H9 (cell line): ENCODE measurements at places on chromosomes 3 and 15. TPM values are rescaled to one million over a fixed set of nuclear protein-coding genes. Genes with fewer than 3 reads are reported as not detected.

GRCh38 chr3:192834428-192834827 is 83.2 kb downstream of the MB21D2 start:
- no peak overlapping the region for H3K4me3 ChIP-seq
- DNase-seq: no peak
- H3K36me3 ChIP-seq: peaks cover 5% of the 10 kb centered on the region
- no peak overlapping the region for H3K27ac ChIP-seq
- no peaks in the 10 kb centered on the region for H3K27me3 ChIP-seq

Gene ERICH6
- not detected in 2 replicates for total RNA-seq

Gene HYAL3
- total RNA-seq: 2.3 and 3.1 TPM in 2 replicates

Gene REC114
- total RNA-seq: not detected in 2 replicates

GRCh38 chr3:151919446-151919845 is 46.0 kb downstream of the SUCNR1 start:
- no peaks in the 10 kb centered on the region for H3K4me1 ChIP-seq
- DNase-seq: no peak
- H3K27me3 ChIP-seq: no peaks in the 10 kb centered on the region
- no peak overlapping the region for H3K4me3 ChIP-seq
- H3K27ac ChIP-seq: no peak overlapping the region
- H3K36me3 ChIP-seq: no peaks in the 10 kb centered on the region

DNA sequence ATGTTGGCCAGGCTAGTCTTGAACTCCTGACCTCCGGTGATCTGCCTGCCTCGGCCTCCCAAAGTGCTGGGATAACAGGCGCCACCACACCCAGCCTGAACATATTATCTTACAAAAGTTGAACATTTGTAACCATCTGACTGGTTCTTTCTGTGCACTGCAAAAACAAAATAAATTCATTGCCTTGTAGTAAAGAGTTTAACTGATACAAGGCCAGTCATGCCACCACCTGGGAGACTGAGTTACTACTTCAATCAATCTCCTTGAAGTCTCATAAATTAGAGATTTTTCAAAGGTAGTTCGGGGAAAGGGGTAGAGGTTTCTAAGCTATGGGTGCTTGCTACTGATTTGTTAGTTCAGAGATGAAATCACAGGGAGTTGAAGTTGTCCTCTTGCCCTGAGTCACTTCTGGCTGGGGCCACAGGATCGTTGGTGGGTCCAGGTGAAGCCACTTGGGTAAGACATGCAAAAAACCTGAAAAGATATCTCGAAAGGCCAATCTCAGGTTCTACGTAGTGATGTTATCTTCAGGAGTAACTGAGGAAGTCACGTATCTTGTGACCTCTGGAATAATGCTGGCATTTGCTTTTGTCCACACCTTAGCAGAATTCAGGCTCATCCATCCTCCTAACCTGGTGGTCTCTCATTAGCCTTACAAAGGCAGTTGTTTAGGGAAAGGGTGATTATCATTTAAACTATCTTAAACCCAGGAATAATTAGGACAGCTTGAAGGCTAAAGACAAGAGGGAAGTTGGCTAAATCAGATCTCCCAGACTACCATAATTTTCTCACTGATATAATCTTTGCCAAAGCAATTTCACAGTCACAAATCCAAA is 33.7 kb downstream of the ZBTB11 start:
- peaks cover 5% of the 10 kb centered on the region; the same call in 1 of the 2 replicates for H3K36me3 ChIP-seq
- H3K27ac ChIP-seq: no peak overlapping the region
- H3K4me3 ChIP-seq: no peak overlapping the region; the same call in 1 of the 2 replicates
- no peaks in the 10 kb centered on the region for H3K27me3 ChIP-seq

DNA sequence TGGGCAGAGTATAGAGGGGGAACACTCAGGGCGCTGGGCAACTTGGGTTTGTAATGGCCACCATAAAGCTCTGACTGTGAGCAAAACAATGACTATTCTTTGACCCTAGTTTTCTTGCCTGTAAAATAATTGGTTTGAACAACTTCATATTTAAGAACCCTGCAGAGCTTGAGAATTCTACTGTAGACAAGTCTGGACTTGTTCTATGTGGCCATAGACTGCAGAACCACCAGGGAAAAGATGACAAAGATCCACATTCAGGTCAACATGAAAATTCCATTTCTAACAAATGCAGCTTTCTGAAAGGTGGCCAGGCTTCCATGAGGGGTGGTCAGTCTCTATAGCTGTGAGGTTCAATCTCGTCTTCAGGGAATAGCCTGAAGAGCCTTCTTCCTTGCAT is 239.4 kb upstream of the LRRN1 start:
- H3K4me1 ChIP-seq: no peaks in the 10 kb centered on the region
- no peaks in the 10 kb centered on the region for H3K36me3 ChIP-seq
- DNase-seq: no peak

- H3K27ac ChIP-seq: no peak overlapping the region
- peak; percentile 83 for DNase-seq
- H3K27me3 ChIP-seq: no peaks in the 10 kb centered on the region
- peaks cover 15% of the 10 kb centered on the region for H3K36me3 ChIP-seq
- no peaks in the 10 kb centered on the region for H3K4me1 ChIP-seq
Measured at GRCh38 chr3:129383292-129383860, 45.1 kb downstream of the EFCAB12 start.

- H3K27me3 ChIP-seq: no peaks in the 10 kb centered on the region
- no peak overlapping the region for H3K4me3 ChIP-seq
- no peak overlapping the region for H3K27ac ChIP-seq
Measured at GRCh38 chr3:56413911-56414310, 54.4 kb downstream of the ERC2 start.

GRCh38 chr3:172676196-172676922 is 34.5 kb downstream of the NCEH1 start:
- DNase-seq: peak; percentile 48
- H3K27me3 ChIP-seq: no peaks in the 10 kb centered on the region
- no peak overlapping the region for H3K27ac ChIP-seq
- H3K36me3 ChIP-seq: peaks cover 5% of the 10 kb centered on the region; the same call in 1 of the 2 replicates
- no peak overlapping the region; the same call in 2 of the 3 replicates for H3K4me3 ChIP-seq

DNA sequence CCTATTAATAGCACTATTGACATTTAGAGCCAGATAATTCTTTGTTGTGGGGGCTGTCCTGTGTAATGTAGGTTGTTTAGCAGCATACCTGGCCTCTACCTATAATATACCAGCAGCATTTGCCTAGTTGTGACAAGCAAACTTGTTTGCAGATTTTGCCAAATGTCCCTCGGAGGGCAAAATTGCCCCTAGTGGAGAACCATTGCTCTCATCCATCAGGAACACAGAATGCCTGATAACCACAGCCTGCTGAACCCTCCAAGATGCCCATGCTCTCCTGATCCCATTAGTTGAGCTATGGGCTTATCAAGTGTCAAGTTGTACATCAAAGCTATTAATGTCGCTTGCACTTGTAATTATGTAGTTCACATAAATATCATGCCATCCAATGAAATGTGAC is 15.0 kb upstream of the KBTBD8 start:
- no peak overlapping the region for H3K4me3 ChIP-seq
- H3K27me3 ChIP-seq: no peaks in the 10 kb centered on the region

- DNase-seq: peak; percentile 57
- no peak overlapping the region for H3K27ac ChIP-seq
- no peaks in the 10 kb centered on the region for H3K36me3 ChIP-seq
- H3K4me3 ChIP-seq: peak overlapping the region; percentile 88
- no peaks in the 10 kb centered on the region for H3K27me3 ChIP-seq
Measured at GRCh38 chr3:18425641-18426257, 610 bp upstream of the SATB1 start.

DNA sequence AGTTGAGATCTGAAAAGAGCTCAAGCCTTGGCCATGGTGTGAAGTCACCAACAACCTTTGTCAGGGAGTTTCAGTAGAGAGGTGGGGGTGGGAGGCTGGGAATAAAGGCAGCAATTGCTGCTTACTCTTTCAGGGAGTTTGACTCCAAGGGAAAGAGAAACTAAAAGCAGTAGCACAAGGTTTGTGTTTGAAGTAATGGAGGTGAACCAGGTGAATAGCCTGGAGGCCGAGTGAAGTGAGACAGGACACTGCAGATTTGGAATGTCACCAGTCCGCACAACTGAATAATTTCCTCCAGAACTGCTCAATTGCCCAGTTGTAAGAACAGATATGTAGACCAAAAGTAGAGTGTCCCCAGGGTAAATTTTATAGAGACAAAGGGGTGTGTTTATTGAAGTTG is 44.1 kb downstream of the CD86 start:
- no peak for DNase-seq
- H3K27me3 ChIP-seq: no peaks in the 10 kb centered on the region
- no peak overlapping the region for H3K27ac ChIP-seq
- H3K36me3 ChIP-seq: no peaks in the 10 kb centered on the region
- no peak overlapping the region for H3K4me3 ChIP-seq

Gene LIPC
- total RNA-seq: not detected in 2 replicates

- H3K27ac ChIP-seq: no peak overlapping the region
- peak; percentile 90 for DNase-seq
- H3K36me3 ChIP-seq: no peaks in the 10 kb centered on the region
- H3K27me3 ChIP-seq: no peaks in the 10 kb centered on the region; the same call in 1 of the 2 replicates
Measured at GRCh38 chr15:75801859-75802593, 41.2 kb upstream of the UBE2Q2 start.

DNA sequence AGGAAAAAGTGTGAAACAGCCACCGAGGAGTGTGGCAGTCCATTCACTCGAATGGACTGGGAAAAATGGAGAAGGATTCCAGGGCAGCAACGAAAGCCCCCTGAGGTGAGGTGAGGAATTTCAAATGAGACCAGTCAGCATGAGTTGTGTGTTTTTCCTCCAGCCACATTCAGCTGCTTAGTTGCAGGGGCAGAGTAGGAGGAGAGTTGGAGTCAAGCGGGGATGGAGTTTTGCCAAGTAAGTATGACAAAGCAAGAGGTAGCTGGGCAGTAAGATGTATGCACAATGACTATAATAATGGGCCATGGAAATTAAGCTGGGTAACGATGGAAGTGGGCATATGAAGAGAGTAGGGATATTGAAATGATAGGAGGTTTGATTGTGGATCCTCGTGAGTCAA is 64.4 kb downstream of the CCDC54 start:
- H3K4me1 ChIP-seq: no peaks in the 10 kb centered on the region; the same call in 1 of the 2 replicates
- H3K36me3 ChIP-seq: no peaks in the 10 kb centered on the region
- no peak overlapping the region for H3K27ac ChIP-seq

Gene GATA2
- 1.9 and 2.7 TPM in 2 replicates for total RNA-seq

GRCh38 chr3:100893590-100893989 is 99.6 kb downstream of the ABI3BP start:
- DNase-seq: peak; percentile 63
- H3K27me3 ChIP-seq: no peaks in the 10 kb centered on the region
- no peaks in the 10 kb centered on the region for H3K36me3 ChIP-seq
- H3K4me1 ChIP-seq: no peaks in the 10 kb centered on the region

- H3K27ac ChIP-seq: no peak overlapping the region
- no peaks in the 10 kb centered on the region for H3K27me3 ChIP-seq
- DNase-seq: no peak
- H3K4me3 ChIP-seq: no peak overlapping the region
- peaks cover 9% of the 10 kb centered on the region for H3K36me3 ChIP-seq
- H3K4me1 ChIP-seq: no peaks in the 10 kb centered on the region
Measured at GRCh38 chr15:92864127-92864814, 35.9 kb upstream of the CHD2 start.

DNA sequence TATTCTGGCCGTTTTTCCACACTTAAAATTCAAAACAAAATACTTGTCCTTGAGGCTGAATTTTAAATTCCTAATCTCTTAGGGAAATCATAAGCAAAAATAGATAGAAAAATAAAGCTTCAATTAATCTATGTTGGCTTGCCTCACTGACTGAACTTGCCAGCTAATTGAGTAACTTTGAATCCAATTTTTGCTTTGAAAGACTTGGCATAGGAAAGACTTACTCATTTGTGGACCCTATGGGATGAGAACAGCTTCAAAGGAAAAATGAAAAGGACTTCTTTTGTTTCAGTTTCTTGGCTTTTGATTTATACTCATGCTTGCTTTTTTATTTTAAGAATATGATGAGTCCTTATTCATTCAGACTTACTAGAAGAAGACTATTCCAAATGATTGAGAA is 370.7 kb upstream of the RARB start:
- no peak for DNase-seq
- H3K4me1 ChIP-seq: no peaks in the 10 kb centered on the region
- no peaks in the 10 kb centered on the region for H3K36me3 ChIP-seq
- H3K4me3 ChIP-seq: no peak overlapping the region
- no peaks in the 10 kb centered on the region for H3K27me3 ChIP-seq

GRCh38 chr3:5441401-5441800 is 253.9 kb downstream of the EDEM1 start:
- no peak overlapping the region for H3K27ac ChIP-seq
- DNase-seq: no peak
- no peaks in the 10 kb centered on the region for H3K27me3 ChIP-seq
- no peak overlapping the region for H3K4me3 ChIP-seq

- DNase-seq: no peak
- H3K27ac ChIP-seq: no peak overlapping the region
- H3K27me3 ChIP-seq: no peaks in the 10 kb centered on the region
- H3K36me3 ChIP-seq: no peaks in the 10 kb centered on the region
Measured at GRCh38 chr3:147701195-147701594, 292.0 kb downstream of the ZIC1 start.

GRCh38 chr15:38563723-38564519 is 693 bp downstream of the RASGRP1 start:
- no peaks in the 10 kb centered on the region for H3K4me1 ChIP-seq
- H3K36me3 ChIP-seq: no peaks in the 10 kb centered on the region
- peak overlapping the region; percentile 67 for H3K4me3 ChIP-seq
- peaks cover 14% of the 10 kb centered on the region; the same call in 1 of the 2 replicates for H3K27me3 ChIP-seq
- DNase-seq: peak; percentile 68
- no peak overlapping the region for H3K27ac ChIP-seq

GRCh38 chr15:67784090-67784781 is 41.1 kb upstream of the SKOR1 start:
- H3K27me3 ChIP-seq: no peaks in the 10 kb centered on the region
- no peaks in the 10 kb centered on the region; the same call in 1 of the 2 replicates for H3K4me1 ChIP-seq
- H3K36me3 ChIP-seq: no peaks in the 10 kb centered on the region
- H3K4me3 ChIP-seq: no peak overlapping the region
- no peak for DNase-seq

DNA sequence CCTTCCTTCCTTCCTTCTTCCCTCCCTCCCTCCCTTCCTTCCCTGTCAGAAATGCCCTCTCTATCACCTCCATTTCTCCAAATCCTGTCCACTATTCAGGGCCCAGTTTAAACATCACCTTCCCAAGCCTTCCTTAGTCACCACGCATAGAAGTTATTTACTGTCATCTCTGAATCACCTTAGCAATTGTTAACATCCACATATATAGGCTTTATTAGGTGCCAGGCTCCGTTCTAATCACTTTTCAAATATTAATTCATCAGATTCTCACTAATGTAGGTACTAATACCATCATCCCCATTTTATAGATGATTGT is 1.1 kb upstream of the MAGEF1 start:
- H3K27ac ChIP-seq: no peak overlapping the region
- no peaks in the 10 kb centered on the region for H3K27me3 ChIP-seq
- DNase-seq: no peak
- H3K4me1 ChIP-seq: peaks cover 6% of the 10 kb centered on the region; the same call in 1 of the 2 replicates
- H3K4me3 ChIP-seq: no peak overlapping the region

DNA sequence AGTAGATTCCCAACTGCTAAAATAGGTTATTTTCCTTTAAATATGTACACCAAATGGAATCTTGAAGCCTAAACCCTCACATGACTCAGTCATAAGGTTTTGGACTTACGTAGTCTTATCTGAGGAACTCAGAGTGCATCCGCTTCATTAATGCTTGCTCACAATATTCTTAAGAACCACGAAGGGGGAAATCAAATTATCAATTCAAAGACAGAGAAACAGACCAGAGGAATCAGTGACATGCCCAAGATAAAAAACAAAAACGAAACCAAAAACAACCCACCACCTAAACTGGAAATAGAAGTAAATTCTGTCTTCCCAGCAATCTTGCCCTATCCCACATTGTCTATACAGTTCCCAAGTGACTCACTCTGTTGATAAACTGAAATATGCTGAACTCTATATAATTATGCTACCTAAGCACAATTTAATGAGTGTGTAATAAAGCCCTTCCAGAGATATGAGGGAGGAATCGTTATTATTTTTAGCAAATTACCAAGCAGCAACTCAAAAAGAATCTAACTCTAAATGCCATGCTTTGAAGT is 135.4 kb upstream of the CBLB start:
- no peak overlapping the region for H3K27ac ChIP-seq
- no peaks in the 10 kb centered on the region for H3K36me3 ChIP-seq
- no peaks in the 10 kb centered on the region for H3K4me1 ChIP-seq
- DNase-seq: no peak
- no peaks in the 10 kb centered on the region for H3K27me3 ChIP-seq

Gene RLBP1
- total RNA-seq: not detected in 2 replicates
